ENCODE measurements at places on chromosomes 5 and 9.

- no peak for DNase-seq
Observed at GRCh38 chr5:167392240-167392639, 899.2 kb upstream of the WWC1 start.

- DNase-seq: no peak
Observed at GRCh38 chr5:151909628-151910027, 15.0 kb downstream of the GLRA1 start.

DNA sequence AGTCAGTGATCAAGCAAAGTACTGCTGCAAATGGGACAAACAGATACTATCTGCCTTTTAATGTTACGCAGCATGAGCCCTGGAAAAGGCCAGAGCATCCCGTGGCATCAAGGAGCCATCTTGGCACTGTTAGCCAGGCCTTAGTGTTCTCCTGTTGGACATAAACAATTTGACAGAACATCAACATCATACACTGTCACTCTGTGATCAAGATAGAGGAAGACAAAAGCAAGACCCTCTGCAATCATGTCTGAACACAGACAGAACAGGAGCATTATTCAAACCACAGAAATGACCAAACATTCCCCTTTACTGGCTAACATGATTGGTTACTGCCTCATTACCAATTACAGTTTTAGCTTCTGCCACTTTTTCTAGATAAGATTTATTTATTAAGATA, 21.2 kb upstream of the ROPN1L start:
- DNase-seq: no peak

DNA sequence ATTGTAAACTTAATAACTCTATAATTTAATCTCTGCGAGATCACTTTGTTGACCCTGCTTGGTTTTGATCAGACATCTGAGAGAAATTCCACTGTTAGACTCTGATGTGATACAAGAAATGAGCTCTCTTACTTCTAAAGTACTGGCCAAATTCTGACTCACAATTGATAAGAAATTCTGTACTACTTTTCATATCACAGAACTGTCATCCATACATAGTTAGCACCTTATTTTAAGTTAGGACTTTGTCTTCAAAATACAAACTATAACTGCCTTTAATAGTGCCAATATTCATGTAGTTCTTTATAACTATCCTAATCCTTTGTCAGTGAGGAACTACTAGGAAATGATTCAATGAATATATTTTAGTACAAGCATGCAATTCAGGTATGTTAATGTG, 23.4 kb downstream of the MARCHF11 start:
- DNase-seq: no peak

DNA sequence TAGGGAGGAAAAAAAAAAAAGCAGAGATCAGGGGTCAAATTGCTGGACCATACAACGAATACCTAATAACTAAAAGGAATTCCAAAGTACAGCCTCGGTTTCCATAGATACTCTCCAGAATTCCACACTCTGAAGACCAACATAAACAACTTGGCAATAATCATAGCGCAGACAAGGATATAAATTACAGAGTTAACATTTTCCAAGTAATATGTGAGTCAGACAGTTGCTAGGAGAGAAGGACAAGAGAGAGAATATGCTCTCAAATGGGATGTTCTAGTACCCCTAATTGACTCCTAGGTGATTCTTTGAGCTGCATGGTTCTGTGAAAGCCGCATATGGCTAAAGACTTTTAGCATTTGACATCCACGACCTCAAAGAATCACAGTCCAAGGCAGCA, 165.2 kb downstream of the FRMD3 start:
- no peak for DNase-seq

DNA sequence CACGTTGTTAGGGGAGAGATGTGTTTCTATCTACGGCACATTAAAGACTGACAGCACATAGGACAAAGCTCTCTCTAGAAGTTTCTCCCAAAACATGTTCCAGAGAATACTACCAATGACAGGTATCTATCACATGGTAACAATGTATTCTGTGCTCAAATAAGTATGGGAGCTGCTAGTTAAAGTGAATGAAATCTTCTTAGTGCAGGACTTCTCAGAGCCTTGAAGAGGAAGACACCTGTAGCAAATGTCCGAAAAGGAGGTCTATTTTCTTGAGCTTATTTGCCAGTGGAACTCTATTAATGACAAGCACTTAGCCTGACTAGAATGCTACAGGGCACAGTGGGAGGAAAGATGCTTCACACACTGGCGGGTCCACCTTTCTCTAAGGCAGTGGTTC, 137.4 kb downstream of the ENTREP1 start:
- no peak for DNase-seq

DNA sequence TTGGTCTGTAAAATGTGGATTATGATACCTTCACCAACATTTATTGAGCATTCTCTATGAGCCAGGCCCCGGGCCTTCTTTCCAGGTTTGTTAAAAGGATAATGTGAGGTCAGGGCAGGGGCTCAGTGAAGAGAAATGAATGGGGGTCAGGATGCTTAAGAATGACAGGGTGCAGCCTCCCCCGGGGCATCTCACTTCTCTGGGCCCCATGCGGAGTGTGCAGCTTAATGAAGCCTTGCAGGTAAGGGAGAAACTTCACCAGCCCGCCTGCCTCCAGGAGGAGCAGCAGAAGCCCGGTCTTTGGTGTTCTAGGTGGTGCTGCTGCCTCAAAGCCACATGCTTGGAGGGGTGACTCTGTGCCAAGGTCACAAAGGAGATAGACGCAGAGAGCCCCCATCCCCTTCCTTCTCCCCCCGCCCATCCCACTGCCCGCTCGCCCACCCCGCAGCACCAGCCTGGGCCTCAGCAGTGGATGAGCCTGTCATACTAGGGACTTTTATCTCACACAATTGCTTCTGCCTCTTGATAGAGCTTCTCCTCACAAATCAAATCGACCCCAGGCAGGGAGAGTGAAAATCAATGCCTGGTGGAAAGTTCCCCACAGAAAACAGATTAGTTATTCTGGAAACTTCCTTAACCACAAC, 244.8 kb downstream of the PBX3 start:
- no peak for DNase-seq

DNA sequence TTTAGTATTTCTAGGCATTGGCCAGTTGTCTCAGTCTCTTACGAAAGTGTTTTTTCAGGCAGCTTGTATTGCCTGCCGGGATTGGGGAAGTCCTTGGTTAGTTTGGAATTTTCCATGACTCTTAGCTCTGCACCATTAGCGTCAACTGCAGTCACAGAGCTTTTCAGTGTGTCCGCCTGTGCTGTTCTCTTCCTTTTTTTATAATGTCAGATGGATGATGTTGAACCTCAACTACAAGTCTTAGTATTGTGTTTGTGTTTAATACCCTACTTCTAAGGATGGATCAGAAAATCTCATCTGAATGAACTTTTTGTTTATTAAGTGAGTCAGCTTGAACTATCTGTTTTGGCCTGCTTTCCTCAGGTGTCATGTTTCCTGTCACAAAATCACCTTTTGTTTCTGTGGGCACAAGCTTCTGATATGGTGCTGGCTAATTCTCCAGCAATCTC, 33.1 kb downstream of the ATP6V0E1 start:
- peak; percentile 47 for DNase-seq

DNA sequence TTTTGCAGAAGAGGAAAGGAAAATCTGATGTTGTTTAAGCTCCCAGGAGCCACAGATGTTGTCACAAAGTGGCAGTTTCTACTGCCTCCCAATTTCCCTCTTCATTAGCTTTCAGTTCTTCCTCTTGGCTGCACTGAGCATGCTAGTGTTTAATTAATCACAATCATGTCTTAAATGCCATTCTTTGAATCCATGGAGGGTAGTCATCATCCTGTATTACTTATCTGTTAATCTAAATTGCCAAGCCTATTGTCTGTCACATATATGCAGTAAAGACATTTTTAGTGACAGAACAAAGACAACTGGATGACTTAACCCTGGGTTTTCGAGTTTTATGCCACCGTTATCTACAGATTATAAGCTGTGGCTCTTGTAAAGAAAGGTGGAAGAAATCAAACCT, 14.7 kb downstream of the KLHL9 start:
- no peak for DNase-seq

GRCh38 chr5:118552731-118553360, 435.5 kb downstream of the DTWD2 start:
- no peak for DNase-seq

DNA sequence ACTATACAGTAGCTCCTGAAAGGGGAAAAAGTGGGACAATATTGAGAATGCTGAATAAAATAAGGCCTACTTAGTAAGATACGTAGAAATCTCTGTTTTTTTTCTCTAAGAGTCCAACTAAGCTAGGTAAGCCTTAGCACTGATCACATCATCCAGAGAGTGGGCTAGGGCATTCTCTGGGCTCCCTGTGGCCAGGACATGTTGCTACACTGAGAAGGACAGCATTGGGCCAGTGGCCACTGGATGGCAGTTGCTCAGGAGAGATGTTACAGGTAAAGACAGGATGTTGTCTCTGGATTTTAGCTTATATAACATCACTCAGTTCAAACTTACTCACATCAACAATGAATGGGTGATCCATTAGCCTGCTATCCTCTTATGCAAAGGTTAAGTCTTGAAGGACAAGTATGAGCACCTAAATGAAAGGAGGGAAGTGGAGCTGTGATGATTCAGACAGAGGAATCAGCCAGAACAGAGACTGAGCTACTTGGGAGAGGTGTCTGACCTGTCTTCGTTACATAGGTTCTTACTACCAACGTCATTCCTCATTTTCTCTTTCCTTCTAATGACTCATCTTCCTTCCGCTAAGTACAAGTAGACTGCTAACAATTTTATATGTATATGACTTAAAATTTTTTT, 226.6 kb upstream of the ADCY2 start:
- DNase-seq: no peak

- DNase-seq: no peak
Observed at GRCh38 chr9:97220894-97221477, 86.5 kb upstream of the CCDC180 start.

GRCh38 chr9:84293001-84293798, 47.4 kb downstream of the SLC28A3 start:
- DNase-seq: no peak

- no peak for DNase-seq
Observed at GRCh38 chr5:81638471-81638870, 112.4 kb downstream of the SSBP2 start.

GRCh38 chr9:29129763-29130162, 1556.5 kb upstream of the C9orf72 start:
- no peak for DNase-seq

GRCh38 chr5:87442419-87442818, 29.7 kb upstream of the CCNH start:
- DNase-seq: no peak

GRCh38 chr5:119049824-119050449, 20.9 kb upstream of the DMXL1 start:
- DNase-seq: no peak

DNA sequence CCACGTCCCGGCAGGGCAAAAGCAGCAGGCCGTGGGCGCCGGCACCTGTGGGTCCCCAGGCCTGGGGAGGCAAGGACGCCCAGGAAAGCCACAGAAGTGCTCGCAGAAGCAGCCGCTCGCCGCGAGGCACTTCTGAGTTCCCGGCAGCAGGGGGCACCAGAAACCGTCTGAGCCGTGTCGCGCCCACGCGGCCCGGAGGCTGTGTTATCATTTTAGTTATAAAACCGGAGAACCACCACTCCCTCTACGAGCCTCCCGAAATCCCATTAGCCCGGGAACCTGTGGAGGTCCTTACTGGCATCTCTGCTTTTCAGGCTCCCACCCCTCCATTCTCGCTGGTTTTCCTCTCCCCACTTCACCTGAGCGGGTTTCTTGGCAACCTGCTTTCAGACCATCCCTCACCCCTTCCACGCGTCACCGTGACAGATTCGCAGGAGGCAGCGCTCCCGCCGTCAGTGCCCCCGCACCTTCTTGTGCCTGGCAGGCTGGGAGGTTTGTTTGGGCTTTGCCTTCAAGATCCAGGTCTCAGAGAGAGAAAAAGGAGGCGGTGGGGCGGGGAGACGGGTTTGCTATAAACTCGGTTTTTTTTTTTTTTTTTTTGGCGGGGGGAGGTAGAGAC, 2.3 kb downstream of the GDNF start:
- DNase-seq: no peak

DNA sequence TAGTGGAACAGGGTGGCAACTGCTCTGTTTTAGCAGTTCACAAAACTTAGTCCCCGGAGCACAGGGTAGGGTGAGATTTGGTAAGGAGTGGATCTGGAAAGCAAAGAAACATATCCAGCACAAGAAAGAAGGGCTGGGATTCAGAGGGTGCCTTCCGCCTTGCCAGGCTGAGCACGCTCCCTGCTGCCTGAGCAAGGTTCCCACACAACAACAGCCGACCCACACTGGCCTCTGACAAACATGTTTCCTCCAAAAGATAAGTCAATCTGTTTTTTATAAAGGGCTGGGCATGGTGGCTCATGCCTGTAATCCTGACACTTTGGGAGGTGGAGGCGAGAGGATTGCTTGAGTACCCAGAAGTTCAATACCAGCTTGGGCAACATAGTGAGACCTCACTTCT, 45.8 kb downstream of the RAB3C start:
- no peak for DNase-seq

GRCh38 chr5:66877843-66878242, 281.6 kb downstream of the MAST4 start:
- no peak for DNase-seq

- DNase-seq: no peak
Observed at GRCh38 chr5:79171635-79172245, 60.1 kb downstream of the BHMT start.

- peak; percentile 65 for DNase-seq
Observed at GRCh38 chr5:145775893-145776444, 59.2 kb downstream of the PRELID2 start.

- no peak for DNase-seq
Observed at GRCh38 chr9:128008171-128008570, 27.4 kb upstream of the EEIG1 start.

DNA sequence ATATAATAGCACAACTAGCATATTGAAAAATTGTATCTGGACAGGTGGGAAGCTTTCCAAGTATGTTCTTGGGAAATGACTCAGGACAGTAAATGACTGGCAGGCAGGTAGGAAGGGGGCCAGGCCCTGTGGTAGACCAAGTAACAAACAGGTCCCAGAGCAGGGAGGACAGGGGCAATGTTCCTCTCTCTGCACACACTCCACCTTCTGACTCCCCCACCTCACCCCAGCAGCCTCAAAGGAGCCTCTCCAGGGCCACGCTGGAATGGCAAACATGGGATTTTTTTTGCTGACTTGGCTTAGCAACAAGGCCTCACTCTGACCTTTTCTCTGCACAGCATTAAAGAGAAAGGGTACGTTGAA, 31.1 kb upstream of the IQGAP2 start:
- DNase-seq: no peak

DNA sequence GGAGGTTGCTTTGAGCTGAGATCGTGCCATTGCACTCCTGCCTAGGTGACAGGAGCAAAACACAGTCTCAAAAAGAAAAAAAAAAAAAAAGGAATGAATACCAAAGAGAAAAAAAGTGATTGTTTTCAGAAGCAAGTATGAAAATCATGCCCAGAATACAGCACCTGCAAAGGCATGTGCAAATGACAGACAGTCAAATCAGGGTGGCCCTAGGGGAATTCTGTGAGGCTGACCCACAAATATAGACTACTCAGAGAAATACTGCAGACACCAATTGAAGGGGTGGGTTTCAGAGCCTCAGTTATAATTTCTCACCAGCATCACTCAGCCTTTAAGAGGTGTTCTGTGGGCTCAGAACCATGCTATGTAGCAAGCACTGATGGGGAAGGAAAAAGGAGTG, 28.6 kb downstream of the DCAF12 start:
- no peak for DNase-seq

GRCh38 chr9:79565245-79565644, 6.5 kb upstream of the TLE4 start:
- DNase-seq: no peak

GRCh38 chr9:21110708-21111576, 30.7 kb downstream of the IFNW1 start:
- DNase-seq: no peak
